HCT116 (cell line): ENCODE measurements at places on chromosomes 2 and 18. TPM values are rescaled to one million over a fixed set of nuclear protein-coding genes. Genes with fewer than 3 reads are reported as not detected.

- no peak for DNase-seq
These were observed 469.3 kb upstream of the MEX3C start for GRCh38 chr18:51666763-51667191.

- no peak for DNase-seq
These were observed 112.7 kb downstream of the XRCC5 start for GRCh38 chr2:216221811-216222210.

- no peak for DNase-seq
These were observed 117.9 kb downstream of the CSRNP3 start for GRCh38 chr2:165587335-165587938.

DNA sequence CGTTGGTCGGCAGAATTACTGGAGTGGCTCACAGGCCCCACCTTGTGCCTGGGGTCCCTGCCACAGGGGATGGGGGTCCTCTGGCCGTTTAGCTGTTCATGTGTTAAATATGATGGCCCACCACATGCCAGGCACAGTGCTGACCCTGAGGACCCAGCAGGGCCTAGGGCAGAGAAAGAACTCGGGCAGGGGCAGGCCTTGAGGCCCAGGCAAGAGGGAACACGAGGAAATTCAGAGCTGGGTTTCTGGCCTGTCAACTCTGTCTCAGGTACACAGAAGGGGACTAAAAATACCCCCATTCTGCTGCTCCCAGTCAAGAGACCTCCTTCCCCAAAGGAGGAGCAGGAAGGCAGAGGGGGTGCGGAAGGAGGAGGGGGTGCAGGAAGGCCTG is 66.2 kb downstream of the DNMT3A start:
- no peak for DNase-seq

GRCh38 chr2:159614534-159615366 is 1.6 kb downstream of the BAZ2B start:
- DNase-seq: peak; percentile 7

DNA sequence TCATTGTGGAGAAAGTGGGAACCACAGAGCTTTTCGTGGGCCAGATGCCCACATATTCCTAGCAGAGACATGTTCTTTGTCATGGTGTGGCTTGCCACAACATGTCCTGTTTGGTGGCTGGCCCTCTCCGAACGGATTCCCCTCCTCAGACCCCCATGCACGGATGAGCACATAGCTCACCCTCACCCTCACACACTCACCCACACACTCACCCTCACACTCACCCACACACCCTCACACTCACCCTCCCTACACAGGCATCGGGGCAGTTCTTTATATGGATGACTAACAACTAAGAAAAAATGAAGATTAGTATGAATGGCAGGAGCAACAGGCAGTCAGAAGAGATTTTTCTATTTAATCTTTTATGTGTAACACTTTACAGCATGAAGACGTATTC is 149.9 kb downstream of the ZNF236 start:
- no peak for DNase-seq

DNA sequence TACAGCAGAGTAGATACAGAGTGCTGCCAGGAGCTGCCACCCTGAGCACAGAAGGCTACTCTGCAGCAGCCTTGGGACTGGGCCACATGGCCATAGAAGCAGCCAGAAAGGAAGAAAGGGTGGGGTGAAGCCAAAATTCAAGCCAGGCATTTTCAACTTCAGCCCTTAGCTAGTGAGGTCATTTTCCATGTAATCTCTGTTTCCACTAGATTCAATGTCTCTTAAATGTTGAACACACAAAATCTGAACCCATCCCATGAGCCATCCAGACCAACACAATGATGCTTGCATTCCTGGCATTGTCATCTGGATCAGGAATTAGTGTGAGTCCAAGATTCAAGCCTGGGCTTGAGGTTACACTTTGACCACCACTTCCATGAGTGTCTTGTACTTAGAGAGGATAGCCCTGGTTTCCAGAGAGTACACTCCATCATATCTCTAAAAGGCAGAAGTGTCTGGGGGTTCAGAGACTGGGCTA is 243.6 kb downstream of the OSR1 start:
- no peak for DNase-seq

DNA sequence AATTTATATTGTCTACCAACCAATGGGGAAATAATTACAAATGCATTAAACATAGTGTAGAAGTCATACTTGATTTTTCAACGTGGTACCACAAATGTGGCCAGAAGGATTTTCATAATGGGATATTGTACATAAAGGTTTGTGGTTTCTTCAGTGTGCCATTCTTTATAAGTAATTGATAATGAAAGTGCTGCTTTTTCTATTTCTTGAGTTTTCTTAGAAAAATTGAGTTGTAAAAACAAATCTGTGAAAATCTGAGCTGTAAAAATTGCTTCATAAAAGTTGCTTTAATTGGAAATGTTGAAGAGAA is 103.6 kb downstream of the KYNU start:
- no peak for DNase-seq

DNA sequence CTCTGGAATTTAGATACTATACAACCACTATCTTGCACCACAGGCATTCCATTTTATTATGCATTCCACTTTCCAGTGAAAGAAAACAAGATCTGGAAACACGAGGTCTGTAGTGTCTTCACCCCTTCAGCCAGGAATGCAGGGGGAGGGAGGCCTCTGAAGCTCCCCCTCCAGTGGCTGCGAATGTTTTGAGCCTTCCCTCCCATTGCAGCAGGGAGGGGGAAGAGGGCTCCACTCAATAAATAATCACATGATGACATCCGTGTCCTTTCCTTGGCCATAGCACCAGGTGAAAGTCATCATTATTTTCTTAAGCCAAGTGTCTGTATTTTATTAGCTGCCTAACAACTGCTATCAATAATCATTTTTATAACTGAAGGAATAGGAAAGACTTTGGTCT is 38.6 kb downstream of the ALPK2 start:
- DNase-seq: no peak

DNA sequence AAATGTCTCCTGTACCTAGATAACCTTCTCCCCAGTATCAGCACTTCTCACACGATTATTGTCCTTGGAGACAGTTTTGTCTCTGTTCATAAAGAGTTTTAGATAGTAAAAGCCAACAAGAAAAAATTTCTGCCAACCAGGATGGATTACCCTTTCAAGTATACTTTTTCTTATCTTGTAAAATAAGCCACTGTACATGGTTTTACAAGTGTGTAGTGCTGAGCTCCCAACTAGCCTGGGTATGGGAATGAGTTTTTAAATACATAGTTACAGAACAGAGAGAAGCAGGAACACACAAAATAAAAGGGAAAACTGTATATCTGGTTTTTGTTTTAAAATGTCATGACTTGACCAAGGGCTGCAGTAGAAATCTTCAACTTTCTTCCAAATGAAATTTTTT is 76.7 kb downstream of the C18orf54 start:
- DNase-seq: no peak

GRCh38 chr2:71839826-71840225 is 307.8 kb downstream of the CYP26B1 start:
- no peak for DNase-seq

GRCh38 chr2:43041173-43041591 is 185.2 kb downstream of the ZFP36L2 start:
- no peak for DNase-seq

- DNase-seq: no peak
These were observed 25.3 kb downstream of the LCLAT1 start for GRCh38 chr2:30472326-30472725.

DNA sequence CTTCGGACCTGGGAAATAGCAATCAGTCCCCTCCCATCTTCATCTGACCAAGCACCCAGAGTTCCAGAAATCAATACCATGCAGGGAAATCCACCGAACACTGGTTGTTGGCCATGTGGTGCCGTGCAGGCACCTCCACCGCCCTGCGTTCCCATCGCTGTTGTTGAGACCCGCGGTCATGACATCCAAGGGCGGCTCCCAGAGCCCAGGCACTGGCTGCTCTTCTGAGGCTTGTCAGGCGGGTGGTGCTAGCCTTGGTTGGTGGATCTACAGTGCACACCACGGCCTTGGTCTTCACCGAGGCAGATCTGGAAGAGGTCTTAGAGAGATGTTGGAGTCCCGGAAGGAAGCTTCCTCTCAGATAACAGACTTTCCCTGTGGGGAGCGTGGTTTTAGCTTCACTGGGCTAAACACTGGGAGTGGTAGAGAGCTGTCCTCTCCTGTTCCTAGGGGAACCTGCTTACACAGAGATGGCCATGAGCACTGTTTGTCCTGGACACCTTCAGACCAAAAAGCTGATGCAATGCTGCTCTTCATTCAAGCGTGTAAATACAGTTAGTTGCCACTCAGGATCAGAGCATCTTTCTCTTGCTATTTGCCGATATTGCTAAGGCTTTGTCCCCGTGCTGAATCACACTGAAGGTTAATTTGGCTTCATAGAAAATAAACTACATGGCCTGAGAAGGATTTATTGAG is 58.3 kb downstream of the SMIM21 start:
- DNase-seq: no peak

DNA sequence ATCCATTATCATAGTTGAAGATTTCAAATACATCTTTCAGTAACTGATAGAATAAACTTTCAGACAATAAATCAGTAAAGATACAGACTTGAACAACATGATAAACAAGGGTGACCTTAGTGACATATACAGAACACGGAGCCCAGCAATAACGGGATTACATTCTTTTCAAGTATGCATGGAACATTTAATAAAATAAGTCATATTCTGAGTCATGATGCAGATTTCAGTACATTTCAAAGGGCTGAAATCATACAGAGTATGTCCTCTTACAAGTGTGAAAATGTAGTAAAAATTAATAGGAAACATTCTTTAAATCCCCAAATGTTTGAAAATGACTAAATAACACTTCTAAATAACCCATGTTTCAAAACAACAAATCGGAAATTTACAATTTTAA is 17.2 kb upstream of the KLHL29 start:
- no peak for DNase-seq

- no peak for DNase-seq
These were observed 3.8 kb downstream of the EMILIN1 start for GRCh38 chr2:27081984-27082772.

GRCh38 chr18:61736133-61736532 is 156.7 kb downstream of the RNF152 start:
- no peak for DNase-seq

GRCh38 chr2:145323512-145323911 is 803.6 kb upstream of the ZEB2 start:
- peak; percentile 74 for DNase-seq

DNA sequence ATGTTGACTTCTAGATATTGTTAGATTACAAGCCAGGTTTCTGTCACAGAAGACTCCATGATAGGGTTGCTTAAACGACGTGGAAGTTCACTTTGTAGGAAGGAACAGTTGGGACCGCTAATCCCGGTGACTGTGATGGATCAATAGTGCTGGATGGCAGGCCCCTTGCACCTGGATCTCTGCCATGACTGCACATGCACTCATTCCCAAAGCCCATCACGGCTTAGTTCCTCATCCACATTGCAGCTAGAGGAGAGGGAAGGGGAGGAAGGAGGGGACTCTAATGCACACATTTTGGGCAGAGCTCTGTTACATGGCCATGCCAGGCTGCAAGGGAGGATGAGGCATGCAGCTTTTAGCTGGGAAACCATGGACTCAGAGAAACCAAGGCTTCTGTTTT is 773.7 kb upstream of the RAB6C start:
- DNase-seq: no peak

DNA sequence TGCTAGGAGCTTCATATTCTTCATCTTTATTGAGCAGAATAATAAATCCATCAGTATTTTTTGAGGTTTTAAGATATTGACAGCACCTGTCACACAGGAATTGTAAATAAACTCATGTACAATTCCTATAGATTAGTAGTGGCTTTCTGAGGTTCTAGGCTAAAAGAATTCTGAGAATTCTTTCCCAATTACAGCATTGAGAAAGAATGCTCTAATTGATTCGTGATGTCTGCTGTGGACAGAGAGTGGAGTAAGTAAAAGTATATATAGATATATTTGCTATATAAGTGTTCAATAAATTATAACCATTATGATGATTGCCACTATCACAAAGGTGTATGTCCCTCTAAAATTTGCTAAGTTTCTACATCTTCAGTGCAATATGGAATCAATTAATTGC is 186.5 kb upstream of the NRP2 start:
- no peak for DNase-seq

DNA sequence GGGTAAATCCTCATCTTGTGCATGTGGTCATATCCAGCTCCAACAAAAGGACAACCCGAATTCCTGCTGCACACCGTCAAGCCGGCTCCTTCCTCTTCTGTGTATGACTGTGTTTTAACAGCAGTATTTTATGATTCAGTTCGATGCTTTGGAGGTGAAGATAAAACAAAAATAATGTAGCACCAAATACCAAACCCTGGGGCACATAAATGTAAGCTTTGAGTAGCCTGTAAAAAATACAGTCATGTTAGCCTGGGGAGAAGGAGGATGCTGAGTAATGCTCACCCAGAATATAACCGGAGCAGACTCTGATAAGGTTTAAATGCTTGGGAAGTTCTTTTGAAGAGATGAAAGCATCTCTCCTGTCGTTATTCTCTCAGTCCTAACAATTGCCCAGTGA is 225.0 kb downstream of the SUCLG1 start:
- DNase-seq: no peak

The VWA3B gene
- 0.47 TPM for total RNA-seq

The PKDCC gene
- total RNA-seq: 0.84 TPM

The RTP5 gene
- not detected for total RNA-seq

The NEB gene
- total RNA-seq: 0.34 TPM

The MARCHF4 gene
- not detected for total RNA-seq

The LHCGR gene
- not detected for total RNA-seq

The MOGAT1 gene
- total RNA-seq: 0.22 TPM

The MAIP1 gene
- 32.5 TPM for total RNA-seq
